ENCODE measurements at places on chromosomes 4 and X.

- DNase-seq = no peak
These were observed 10.7 kb upstream of the PCYT1B start for GRCh38 chrX:24657671-24658386.

DNA sequence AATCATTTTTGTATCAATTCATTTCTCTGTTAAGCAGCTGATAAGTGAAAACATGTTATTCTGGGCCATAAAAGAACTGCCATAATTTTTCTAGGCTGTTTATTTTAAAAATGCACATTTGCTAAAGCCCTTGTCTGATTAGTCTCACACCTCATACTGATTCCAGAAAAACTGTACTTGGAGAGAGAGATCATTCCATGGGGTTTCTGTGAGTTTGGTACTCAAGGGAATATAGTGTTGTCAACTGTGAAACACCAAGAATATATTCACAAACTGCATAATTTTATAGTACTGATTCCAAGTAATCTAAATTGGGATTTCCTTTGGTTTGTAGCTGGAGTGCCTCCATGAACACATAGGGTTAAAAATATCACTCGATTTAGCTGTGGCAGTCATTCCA, 547.6 kb downstream of the RPA4 start:
- no peak for DNase-seq

DNA sequence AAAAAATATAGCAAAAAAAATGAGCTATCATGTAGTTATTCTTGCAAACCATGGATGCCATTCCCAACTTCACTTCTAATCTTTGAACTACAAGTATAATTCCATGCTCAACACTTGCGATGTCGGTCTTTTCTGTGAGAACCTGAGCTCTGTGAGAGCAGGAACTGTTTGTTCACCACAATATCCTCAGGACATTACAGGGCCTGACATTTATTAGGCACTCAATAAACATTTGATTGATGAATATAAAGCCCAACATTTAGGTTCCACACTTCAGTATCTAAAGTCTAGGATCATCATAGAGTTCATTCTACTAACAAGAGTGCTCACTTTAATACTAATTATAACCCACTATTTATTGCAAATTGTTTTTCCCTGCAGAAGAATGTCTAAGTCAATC, 211.6 kb upstream of the FAM241A start:
- no peak for DNase-seq

DNA sequence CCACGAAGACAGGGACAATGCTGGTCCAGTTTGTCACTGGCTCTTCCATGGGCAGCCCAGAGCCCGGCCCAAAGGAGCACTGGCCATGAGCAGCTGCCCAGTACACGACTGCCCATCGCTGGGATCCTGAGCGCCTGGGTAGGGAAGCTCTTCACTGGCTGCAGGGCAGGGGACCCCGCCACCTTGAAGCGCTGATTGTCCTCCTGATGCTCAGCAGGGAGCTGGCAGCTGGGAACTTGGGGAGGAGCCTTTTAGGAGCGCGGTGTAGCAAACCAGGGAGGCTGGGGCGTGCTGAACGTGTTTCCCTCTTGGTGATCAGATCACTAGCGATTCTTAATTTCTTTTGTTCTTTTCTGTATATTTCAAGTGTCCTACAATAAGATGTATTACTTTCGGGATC, 1.8 kb downstream of the L1CAM start:
- no peak for DNase-seq

DNA sequence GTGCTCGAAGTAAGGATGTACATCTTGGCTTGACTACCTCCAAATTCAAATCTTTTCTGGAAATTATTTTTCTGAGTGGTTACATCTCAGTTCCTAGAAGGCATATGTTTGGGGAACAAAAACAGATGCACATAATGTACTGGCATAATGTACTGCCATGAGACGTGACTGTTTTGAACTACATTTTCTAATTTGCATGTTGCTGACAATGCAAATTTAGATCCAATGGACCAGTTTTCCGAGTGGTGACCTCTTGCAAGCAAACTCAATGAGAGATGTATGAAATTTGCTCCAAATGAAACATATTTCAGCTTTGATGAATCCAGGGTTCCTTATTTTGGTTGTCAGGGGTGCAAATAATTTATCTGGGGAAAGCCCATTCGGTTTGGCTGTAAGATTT, 694.3 kb downstream of the GRXCR1 start:
- no peak for DNase-seq

- no peak for DNase-seq
These were observed 12.1 kb upstream of the RUFY3 start for GRCh38 chr4:70709611-70710205.

DNA sequence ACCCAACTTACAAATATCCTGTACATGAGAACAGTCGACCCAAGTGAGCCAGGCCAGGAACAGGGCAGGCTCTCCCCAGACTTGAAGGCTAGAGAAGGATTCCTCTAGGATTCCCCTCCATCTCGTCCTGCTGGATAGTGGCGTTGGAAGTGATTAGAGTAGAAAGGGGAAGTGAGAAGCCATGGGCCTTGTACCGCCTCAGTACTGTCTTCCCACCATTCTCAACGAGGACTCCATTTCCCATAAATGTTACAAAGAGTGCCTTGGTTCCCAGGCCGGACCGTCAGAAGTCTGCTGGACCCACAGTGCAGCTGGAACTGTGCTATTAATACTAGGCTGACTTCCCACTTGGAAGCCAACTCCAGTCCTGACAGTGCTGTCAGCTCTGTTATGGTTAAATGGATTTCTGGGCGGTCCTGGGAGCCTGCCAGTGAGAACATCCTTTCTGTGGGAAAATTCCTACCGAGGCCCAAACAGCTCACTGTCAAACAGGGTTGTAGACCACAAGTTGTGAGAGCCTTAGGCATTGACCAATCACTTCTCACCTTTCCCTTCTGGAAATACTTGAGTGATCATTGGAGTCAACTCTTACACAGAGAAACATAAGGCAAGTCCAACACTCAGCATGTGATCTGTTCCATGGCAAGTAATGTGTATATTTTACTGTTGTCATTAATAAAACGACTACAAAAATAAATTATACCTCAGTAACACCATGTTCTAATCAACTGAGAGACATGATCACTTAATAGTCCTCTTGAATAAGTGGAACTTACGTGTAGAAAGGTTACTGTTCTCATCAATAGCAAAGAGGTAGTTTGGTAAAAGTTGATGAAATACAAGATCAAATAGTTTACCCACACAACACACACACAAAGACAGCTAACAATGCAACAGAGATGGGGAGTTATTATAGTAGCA, 58.4 kb downstream of the AMELX start:
- DNase-seq = no peak

DNA sequence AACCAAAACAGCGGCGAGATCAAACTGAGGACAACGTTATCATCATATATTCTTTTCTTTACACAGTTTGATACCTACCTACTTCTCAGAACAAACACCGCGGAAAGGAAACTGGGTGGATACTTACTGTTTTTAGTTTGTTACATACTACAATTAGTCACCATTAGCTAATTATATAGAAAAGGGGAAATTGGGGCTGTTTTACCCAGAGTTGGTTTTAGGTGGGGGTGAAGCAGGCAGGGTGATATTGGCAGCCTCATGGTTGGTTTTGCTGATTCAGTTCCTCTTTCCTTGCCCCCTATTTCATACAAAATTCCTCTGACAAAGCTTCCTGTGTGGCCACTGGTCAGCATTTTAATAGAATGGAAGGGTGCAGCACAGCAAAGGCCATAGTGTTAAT, 77.8 kb downstream of the SORBS2 start:
- no peak for DNase-seq

DNA sequence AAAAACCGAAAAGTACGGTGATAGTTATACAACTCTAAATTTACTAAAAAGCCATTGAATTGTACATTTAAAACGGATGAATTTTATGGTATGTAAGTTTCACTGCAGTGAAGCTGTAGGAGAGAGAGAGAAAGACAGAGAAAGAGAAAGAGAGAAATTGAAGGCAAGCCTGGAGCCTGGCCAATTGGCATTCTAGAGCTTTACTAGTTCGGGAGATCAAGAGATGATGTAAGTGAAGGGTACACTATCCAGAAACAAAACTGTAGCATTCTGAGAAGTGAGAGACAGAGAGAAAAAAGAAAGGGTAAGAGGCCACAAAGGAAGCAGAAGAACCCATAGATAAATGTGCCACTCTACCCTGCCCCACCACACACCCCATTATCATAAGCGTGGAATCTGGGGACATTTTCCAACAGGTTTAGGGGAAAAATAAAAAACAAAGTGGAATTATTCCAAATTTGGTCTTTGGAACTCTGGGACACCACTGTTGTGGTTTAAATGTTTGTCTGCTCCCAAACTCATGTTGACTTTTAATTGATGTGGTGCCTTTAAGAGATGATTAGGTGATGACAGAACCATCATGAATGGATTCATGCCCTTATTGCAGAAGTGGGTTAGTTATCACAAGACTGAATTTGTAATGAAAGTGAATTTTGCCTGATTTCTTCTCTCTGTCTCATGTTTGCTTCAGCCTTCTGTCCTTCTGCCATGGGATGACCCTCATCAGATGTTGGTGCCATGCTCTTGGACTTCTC, 123.0 kb upstream of the PLS3 start:
- DNase-seq = no peak

GRCh38 chrX:66042307-66043077, 2.6 kb upstream of the VSIG4 start:
- no peak for DNase-seq

GRCh38 chr4:140296335-140297220, 76.9 kb upstream of the SCOC start:
- DNase-seq = no peak

DNA sequence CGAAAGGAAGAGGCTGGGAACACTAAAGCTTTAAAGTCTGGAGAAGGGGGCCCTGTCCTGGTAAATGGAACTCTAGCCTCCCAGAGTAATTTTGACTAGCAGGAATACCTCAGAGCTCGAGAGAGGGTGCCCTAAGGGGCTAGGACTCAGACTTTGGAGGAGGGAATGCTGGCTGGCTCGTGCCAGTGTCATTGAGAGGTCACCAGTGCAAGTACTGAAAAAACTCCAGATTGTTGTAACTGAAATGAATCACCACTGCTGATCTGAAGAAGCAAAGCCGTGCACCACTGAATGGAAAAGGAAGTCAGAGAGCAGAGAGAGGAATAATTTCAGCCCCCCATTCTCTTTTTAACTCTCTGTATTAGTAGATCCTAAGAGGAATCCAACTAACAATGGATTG, 690.2 kb downstream of the FAT4 start:
- no peak for DNase-seq

DNA sequence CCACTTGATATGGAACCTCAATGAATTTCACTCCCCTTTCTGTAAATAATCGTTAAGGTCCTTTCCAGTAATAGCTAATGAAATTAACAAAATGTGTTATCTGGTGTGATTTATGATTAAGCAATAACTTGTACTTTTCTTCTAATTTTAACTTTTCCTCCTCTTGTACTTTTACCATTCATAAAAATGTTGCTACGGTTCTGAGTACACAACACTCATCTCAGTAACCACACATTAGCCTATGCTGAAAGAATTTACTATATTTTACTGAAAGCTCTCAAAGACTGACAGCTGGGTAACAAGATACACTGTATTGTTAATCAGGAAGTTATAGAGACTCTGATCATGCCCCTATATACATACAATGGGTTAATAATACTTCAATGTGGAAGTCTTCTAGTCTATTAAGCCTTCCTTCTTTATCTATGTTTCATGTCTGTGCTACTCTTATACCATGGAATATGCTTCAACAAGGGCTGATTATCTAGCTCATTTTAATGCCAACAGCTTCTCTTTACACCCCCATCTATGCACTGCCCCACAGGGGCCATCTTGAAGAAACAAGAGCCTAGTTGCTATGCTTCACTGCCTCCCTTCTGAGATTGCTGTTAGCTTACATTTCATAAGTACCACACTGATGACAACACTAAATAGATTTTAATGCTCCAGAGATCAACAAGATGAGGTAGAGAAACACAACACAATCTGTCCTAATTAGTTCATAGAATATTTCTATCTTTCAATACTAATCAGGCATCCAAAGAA, 39.1 kb downstream of the LAMP2 start:
- no peak for DNase-seq

- no peak for DNase-seq
These were observed 45.5 kb upstream of the ZNF518B start for GRCh38 chr4:10502717-10503116.

- DNase-seq = no peak
These were observed 45.0 kb upstream of the NKX1-1 start for GRCh38 chr4:1451106-1451751.

DNA sequence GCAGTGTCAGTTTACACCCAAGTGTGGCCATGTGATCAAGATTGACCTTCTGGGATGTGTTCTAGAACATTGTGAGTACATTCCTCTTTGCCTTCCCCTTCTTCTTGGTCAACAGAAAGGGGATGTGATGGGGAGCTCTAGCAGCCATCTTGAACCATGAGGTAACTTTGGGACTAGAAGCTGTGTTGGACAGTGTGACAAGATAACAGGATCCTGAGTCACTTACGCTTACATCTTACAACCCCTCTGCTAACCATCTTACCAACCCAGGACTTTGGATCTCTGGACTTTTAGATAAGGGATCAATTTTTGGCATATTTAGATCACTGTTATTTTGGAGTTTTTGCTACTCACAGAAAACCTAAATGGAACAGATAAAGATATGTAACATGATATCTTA, 625.6 kb downstream of the BCOR start:
- DNase-seq = no peak

DNA sequence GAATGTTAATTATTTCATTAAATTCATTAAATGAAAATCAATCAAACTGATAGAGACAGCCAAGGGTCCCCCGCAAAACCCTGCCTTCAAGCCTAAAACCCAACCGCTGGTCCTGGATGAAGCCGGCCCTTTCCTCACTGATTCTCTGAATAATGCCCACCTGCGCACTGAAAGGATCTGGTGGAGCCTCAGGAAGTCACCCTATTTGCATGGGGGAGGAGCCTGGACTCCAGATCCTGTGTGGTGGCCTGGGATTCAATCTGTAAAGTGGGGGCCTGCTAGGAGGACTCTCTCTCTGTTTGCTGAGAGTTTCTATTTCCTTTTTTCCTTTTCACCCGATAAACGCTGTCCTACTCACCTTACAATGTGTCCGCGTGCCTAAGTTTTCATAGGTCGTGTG, 97.9 kb upstream of the ADAMTS3 start:
- no peak for DNase-seq

- no peak for DNase-seq
These were observed 74.0 kb downstream of the STK32B start for GRCh38 chr4:5125321-5125720.

- DNase-seq = no peak
These were observed 632 bp downstream of the CCSER1 start for GRCh38 chr4:90127706-90128345.

DNA sequence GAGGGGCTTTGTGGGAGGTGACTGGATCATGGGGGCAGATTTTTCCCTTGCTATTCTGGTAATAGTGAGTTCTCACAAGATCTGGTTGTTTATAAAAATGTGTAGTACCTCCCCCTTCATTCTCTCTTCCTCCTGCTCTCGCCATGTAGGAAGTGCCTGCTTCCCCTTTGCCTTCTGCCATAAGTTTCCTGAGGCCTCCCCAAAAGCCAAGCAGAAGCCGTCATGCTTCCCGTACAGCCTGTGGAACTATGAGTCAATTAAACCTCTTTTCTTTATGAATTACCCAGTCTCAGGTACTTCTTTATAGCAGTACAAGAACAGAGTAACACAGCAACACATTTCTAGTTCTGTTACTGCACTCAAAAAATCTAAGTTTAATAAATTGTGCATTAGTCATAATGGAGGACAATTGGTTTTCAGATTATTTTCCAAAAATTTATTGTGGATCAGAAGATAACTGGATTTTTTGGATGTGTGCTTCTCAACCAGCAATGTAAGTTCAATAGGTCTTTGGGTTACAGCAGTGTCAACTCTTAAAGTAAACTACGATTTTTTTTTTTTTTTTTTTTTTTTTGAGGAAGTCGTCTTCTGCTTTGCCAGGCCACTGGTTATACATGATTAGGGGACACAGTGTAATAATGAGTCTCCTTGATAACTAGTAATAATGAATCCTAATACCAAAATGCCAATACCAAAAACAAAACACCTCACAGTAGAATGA, 69.9 kb downstream of the CHIC2 start:
- DNase-seq = no peak

Measured in stimulated activated CD4-positive, alpha-beta T cell treated with anti-CD3 and anti-CD28 coated beads, Interleukin-1b, Interleukin-23, amount 100 ng/mL, for 1 hour (primary cell).